NCI-H1417 (cell line): ENCODE measurements at places on chromosomes 11 and 22.

- no peak for DNase-seq
Observed at GRCh38 chr11:117606790-117607189, 190.2 kb downstream of the DSCAML1 start.

DNA sequence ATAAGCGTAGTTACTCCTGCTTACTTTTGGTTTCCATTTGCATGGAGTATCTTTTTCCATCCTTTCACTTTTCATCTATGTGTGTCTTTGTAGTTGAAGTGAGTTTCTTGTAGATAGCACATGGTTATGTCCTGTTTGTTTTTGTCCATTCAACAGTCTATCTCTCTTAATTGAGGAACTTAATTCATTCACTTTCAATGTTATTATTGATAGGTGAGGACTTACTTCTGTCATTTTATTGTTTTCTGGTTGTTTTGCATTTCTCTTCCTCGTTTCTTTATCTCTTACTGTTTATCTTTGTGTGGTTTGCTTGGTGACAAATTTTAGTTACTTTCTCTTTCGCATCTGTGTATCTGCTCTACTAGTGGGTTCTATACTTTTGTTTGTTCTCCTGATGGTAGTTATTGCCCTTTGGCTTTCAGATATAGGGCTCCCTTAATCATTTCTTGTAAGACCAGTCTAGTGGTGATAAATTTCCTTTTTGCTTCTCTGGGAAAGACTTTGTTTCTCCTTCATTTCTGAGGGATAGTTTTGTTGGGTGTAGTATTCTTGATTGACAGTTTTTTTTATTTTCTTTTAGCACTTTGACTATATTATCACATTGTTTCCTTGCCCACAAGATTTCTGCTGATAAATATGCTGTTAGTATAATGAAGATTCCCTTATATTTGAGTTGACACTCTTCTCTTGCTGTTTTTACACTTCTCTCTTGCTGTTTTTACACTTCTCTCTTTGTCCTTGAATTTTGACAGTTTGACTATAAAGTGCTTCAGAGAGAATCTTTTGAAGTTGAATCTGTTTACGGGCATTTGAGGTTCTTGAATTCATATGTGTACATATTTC, 9.0 kb upstream of the RAG1 start:
- DNase-seq, result no peak

- DNase-seq, result peak; percentile 63
Observed at GRCh38 chr11:128692753-128693415, 988 bp upstream of the FLI1 start.

- DNase-seq, result no peak
Observed at GRCh38 chr22:22001664-22002525, 19.3 kb upstream of the TOP3B start.

- peak; percentile 14 for DNase-seq
Observed at GRCh38 chr11:45278714-45279113, 7.4 kb downstream of the SYT13 start.

GRCh38 chr22:46115388-46115678, 35.0 kb upstream of the PPARA start:
- no peak for DNase-seq

- DNase-seq, result peak; percentile 63
Observed at GRCh38 chr22:35315855-35316745, 16.4 kb downstream of the TOM1 start.

DNA sequence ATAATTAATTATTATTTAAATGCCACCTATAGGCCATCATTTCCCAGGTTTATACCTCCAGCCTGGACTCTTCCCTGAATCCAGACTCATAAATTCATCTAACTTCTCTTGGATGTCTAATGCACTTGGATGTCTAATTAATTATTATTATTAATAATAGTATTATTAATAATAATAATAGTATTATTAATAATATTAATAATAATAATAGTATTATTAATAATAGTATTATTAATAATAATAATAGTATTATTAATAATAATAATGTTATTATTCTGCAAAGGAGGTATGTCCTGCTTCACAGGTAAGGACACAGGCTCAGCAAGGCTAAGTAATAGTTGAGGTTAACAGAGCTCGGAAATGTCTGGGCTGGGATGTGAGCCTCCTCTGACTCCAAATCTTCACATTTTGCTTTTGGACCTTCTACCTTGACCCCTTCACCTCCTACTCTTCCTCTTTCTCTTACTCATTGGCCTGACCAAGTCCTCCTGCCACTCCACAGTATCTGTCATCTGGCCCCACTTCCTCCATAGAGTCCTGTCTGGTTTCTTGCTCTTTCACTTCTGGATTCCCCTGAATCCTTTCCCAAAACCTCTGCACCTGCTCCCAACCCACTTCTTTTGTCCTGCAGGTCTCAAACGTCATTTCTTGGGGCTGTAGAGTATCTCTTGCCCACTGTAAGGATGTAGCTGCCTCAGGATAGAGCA, 8.0 kb downstream of the RIBC2 start:
- DNase-seq, result no peak

DNA sequence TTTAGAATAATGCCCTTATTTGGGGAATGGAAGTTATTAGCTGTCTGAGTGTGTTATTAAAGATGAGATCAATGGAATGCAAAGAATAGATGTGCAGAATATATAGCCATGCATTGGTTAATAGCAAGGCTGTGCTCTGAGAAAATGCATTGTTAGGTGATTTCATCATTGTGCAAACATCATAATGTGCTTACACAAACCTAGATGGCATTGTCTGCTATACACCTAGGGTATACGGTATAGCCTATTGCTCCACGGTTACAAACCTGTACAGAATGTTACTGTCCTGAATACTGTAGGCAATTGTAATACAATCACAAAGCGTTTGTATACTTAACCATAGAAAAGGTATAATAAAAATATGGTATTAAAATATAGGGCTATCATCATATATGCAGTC, 25.5 kb downstream of the SLC5A12 start:
- DNase-seq, result no peak

- DNase-seq, result no peak
Observed at GRCh38 chr11:48052183-48053044, 72.1 kb downstream of the PTPRJ start.

DNA sequence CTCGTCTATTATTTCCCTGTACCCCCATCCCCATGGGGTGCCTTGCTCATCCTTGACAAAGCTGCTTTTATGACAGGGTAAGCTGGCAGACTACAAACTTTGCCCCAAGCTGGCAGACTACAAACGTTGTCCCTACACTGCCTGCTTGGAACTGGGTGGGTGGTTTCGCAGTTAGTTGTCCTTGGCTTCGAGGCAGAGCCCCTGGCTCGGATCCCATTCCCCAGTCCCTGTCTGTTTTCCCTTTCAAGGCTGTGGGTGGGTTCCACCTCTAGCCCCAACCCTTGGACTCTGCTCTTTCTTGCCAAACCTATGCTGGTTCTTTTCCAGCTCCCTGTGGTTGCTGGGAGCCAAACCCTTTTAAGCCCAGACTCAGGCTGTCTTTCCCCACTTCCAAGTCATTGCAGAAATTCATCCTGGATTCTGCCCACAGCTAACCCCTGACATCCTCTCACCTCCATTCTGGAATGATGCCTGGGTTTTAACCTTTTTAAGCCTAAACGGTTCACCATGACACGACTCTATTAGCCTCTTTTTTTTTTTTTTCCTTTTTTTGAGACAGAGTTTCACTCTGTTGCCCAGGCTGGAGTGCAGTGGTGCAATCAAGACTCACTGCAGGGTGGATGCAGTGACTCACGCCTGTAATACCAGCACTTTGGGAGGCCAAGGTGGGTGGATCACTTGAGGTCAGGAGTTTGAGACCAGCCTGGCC, 9.2 kb upstream of the RBM14 start:
- no peak for DNase-seq

DNA sequence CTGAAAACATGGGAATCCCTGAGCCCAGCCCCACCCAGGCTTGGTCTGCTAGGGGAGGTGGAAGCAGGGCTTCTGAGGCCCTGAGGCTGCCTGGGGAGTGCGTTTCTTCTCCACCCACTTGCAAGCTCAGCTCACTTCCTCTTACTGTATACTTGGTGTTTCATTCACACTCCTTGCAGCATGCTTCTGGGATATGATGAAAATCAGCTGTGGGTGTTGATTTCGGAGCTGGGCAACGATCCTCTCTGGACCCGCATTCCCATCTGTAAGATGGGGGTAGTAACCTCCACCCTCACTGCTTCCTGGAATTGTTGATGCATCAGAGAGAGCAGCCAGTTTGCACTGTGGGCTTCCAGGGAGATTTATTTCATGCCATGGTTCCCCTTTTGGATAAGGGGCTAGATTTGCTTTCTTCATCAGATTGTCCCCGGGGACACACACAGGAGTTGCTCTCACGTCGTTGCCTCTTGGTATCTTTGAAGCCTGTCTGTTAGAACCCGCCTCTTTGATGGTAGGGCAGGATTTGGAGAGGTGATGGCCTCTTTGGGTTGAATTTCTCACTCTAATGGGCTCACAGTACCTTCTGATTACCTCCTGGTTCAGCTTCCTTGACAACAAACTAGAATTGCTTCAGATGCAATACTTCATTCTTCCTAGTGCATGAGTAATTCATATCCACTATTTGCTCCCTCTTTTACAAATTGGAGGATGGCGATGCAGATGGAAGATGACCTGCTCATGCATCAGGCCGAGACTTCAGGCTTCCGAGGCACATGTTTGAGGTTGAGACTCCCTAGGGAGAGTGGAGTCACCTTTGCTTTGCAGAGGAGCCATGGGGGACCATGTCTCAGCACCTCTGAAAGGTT, 40.4 kb downstream of the BCR start:
- DNase-seq, result no peak

DNA sequence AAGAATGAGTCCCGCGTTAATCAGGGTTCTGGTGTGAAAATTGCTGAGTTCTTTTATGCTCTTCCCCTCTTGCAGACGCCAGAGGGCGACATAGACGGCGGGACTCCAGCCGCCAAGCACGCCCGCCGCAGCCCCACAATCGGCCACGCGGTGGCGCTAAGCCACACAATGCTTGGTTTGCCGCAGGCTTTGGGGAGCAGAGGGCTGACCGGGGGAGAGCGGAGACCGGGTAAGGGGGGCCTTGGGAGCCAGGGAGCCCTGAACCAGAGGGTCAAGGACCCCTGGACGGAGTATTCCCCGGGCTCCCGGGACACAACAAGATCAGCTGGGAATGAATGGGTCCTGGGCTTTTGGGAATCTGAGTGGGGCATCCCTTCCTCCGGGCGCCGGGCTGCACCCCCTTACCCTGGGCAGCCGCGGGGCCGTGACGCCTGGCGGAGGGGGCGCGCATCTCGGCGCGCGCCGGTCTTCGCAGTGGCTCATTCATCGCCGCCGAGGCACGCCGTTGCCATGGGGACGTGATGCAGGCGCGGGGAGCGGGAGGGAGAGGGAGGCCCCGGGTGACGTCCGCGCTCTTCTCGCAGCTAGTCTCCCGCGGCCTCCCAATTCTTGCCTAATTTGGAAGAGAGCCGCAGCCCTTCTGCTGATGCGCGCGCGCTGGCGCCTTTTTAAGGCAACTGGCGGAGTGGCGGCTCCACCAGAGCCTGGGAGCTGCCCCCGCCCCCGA, 12.2 kb upstream of the NPAS4 start:
- DNase-seq, result peak; percentile 89
